ENCODE measurements at places on chromosomes 2 and 18. TPM values are rescaled to one million over a fixed set of nuclear protein-coding genes. Genes with fewer than 3 reads are reported as not detected.

Gene SPEG
- 32.1 TPM for total RNA-seq

Gene EML6
- total RNA-seq, result 0.63 TPM

DNA sequence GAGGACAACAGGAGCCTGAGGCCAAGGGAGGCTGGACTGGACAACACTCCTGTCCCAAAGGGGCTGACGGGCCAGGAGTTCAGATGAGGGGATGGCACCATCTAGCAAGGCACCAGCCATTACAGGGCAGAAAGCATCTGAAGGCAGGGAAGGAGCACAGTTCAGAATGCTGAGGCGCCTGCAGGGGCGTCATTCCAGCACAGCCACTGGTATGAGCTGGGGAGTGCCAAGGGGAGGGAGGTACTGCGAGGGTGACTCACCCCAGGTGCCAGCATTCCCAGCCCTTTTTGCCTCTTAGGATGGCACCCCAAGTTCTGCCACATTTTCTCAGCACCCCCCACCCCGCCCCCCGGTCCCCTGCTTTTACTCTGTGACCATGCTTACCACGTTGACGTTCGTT, 129.8 kb upstream of the EPAS1 start:
- H3K36me3 ChIP-seq, result no peaks in the 10 kb centered on the region
- no peak overlapping the region for H3K4me3 ChIP-seq
- H3K4me1 ChIP-seq, result peaks cover 39% of the 10 kb centered on the region
- DNase-seq, result peak; percentile 30
- H3K27me3 ChIP-seq, result no peaks in the 10 kb centered on the region

- H3K4me3 ChIP-seq, result no peak overlapping the region
- no peaks in the 10 kb centered on the region for H3K36me3 ChIP-seq
- H3K4me1 ChIP-seq, result no peaks in the 10 kb centered on the region
These were observed 40.1 kb upstream of the GPD2 start for GRCh38 chr2:156396126-156396525.

DNA sequence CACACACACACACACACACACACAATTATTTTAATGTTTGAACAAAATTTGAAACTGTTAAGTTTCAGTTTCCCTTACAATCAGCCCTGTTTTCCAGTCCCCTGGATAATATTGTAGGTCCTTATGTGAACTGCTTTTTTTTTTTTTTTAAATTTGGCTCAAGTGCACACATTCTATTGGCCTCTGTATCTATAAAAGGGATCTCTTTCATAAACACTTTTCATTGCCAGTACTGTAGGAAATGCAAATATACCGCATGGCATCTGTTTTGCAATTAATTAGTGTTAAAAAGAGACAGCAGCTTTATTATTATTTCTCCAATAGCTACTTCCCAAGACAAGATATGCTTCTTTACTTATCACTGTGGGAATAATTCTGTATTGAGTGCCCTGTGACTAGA, 738.7 kb downstream of the EPHA4 start:
- no peaks in the 10 kb centered on the region for H3K36me3 ChIP-seq
- H3K27ac ChIP-seq, result no peak overlapping the region
- no peak overlapping the region for H3K4me3 ChIP-seq
- no peak for DNase-seq

DNA sequence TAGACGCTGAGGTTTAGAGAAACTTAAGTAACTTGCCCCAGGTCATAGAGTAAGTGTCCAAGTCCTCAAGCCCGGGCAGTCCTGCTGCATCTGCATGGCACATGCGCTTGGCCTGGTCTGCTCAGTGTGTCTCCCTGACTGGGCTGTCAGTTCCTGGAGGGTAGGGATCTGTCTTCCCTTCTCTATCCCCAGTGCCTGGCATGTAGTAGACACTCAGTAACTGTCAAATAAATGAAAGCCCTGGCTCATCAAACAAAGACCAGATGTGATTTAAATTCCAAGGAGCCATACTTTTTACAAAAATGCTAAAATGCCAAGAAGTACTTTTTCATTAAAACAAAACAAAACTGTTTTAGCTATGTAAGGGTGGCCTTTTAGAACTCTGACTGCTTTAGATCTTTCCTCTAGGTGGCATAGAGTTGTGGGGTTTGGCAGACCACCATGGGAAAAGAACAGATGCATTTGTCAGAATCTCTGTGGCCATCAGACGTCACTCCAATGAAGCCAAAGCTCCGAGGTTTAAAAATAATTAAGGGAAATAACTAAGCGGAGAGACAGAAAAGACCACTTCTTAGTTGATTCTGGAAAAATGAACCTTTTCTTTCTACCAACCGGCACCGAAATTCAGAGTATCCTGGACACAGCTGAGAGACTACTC, 34.0 kb downstream of the EPAS1 start:
- H3K27me3 ChIP-seq, result no peaks in the 10 kb centered on the region
- peak overlapping the region; percentile 100 for H3K27ac ChIP-seq
- H3K36me3 ChIP-seq, result no peaks in the 10 kb centered on the region
- H3K4me3 ChIP-seq, result no peak overlapping the region
- H3K4me1 ChIP-seq, result peaks cover 84% of the 10 kb centered on the region

DNA sequence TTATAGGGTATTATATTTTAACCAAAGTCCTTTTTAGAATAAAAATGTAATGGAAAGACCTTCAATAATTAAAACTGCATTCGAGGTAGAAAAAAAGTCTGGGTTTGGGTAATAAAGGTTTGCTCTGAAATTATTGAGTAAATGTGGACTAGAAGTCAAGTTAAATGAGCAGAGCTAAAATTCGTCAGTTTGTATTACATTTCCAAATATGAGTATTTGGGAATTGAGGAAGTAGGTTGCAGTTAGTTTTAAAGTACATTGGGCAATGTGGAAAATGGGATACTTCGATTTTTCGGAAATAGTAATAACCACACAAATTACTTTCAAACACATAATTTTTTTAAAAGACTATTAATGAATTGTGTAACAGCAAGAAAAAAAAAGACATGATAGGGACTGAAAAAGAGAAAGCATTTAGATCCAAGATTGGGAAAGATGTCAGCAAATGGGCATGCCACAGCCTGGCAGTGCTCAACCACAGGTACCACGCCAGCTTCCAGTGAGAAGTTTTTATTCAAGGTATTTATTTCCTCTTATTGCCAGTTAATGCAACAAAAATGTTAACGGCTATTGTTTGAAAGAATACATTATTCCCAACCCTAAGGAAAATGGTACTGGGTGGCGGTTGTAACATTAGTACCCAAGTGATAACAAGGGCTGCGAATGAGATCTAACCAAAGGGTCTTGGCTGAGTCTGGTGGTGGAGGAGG, 50.0 kb downstream of the TTC39C start:
- H3K4me1 ChIP-seq, result peaks cover 20% of the 10 kb centered on the region
- H3K27ac ChIP-seq, result no peak overlapping the region
- no peak for DNase-seq
- peaks cover 9% of the 10 kb centered on the region for H3K36me3 ChIP-seq
- H3K27me3 ChIP-seq, result no peaks in the 10 kb centered on the region

Data from GM23248 (cell line).